ENCODE measurements at places on chromosomes 4 and X.

- DNase-seq: no peak
These were observed 81.2 kb downstream of the SPCS3 start for GRCh38 chr4:176400816-176401461.

- no peak for DNase-seq
These were observed 61.6 kb upstream of the ARSJ start for GRCh38 chr4:114041117-114041475.

- DNase-seq: peak; percentile 38
These were observed 326.7 kb downstream of the STK32B start for GRCh38 chr4:5378002-5378401.

DNA sequence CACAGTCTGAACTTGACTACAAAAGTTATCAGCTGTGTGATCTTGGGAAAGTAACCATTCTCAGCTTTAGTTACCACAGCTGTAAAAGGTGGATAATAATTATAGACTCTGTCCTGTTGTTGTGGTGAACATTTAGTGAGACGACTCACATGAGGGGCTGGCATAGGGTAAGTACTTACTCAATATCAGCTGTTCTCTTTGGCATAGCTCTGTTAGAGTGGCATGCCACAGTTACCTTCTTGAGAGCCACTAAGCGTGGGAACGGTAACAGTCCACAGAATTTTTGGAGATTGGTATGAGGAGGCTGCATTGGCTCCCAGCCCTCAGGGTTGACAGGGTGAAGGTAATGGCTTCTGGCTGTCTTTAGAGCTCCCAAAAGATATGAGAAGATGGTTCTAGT is 13.2 kb upstream of the HAND2 start:
- DNase-seq: no peak

- no peak for DNase-seq
These were observed 65.3 kb downstream of the NYX start for GRCh38 chrX:41512394-41512793.

DNA sequence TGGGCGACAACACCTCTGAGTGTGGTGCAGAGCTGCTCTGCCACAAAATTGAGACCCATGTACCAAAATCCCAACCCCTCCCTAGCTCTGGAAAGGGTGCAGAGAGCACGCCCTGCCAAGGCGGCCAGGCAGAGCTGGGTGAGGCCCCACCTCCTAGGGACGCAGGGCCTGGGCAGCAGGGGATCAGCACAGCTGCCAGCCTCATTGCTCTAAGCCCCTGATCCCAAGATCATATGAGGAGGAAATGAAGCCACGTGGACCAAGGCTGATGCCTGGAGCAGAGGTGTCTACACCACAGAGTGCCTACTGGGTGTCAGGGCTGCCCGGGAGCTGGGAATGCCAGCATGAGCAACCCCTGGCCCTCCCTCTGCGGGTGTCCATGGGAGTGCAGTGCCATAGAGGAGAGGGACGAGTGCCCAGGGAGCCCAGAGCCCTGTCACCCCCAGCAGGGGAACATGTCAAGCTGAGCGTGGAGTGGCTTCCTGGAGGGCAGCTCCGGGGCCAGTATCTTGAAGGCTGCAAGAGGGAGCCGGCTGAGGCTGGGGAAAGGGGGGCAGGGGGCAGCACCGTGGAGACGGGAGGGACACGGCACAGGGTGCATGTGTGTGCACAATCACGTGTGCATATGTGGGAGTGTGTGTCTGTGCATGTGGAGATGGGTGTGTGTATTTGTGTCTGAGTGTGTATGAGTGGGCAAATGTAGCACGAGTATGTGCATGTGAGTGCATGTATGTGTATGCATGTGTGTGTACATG is 63.9 kb upstream of the PSAPL1 start:
- no peak for DNase-seq

DNA sequence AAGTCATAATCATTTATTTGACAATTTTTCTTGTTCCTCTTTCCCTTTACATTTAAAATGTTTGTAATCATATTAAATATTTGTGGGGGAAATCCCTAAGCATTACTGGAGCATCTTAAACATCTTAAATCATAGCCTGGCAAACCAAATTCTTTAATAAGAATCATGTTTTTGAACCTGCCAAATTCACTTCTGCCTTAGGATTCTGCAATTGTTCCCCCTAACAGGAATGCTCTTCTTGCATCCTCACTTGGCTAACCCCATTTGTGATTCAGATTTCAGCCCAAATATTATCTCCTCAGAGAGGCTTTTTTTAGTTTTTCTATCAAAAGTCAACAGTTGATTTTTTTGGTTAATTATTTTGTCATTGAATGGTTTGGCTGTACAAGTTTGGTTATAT is 241.1 kb downstream of the MAPK10 start:
- no peak for DNase-seq

DNA sequence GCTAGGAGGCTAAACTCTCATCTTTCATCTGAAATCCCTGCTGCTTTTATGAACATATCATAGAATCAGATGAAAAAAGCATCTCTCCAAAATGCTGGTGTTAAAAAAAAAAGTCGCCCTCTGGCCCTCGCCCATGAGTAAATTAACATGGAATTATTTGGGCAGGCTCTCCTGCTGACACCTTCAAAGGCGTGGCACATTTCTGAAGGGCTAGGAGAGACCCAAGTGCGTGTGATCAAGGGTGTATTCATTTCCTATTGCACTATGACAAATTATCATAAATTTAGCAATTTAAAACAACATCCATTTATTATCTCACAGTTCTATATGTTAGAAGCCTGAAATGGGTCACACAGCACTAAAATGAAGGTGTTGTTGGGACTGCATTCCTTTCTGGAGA is 5.1 kb downstream of the ANXA3 start:
- DNase-seq: no peak
